Brain (organoid and tissue), 16 donors: ENCODE measurements at places on chromosomes 4 and X. TPM values are rescaled to one million over a fixed set of nuclear protein-coding genes. Genes with fewer than 3 reads are reported as not detected.

Gene EDNRA
- 3.4 TPM for polyA plus RNA-seq

Gene AFF1
- 8.4 TPM for polyA plus RNA-seq

Gene SMARCA5
- 11.5 TPM for polyA plus RNA-seq

Gene PSAPL1
- polyA plus RNA-seq = not detected

Gene GYPA
- not detected for polyA plus RNA-seq

Gene GCNA
- polyA plus RNA-seq = 0.15 TPM

Gene UGT2A1
- not detected for polyA plus RNA-seq

Gene KDR
- 5.9 TPM for polyA plus RNA-seq

Gene CFP
- 1.1 TPM for polyA plus RNA-seq

Gene ETDB
- not detected for polyA plus RNA-seq

Gene TET2
- polyA plus RNA-seq = 1.6 TPM

Gene ADGRG2
- polyA plus RNA-seq = 0.07 TPM

Gene FAM149A
- 8.6 TPM for polyA plus RNA-seq

Gene HTR2C
- polyA plus RNA-seq = 0.07 TPM
